ENCODE measurements at places on chromosomes 5 and 9.

DNA sequence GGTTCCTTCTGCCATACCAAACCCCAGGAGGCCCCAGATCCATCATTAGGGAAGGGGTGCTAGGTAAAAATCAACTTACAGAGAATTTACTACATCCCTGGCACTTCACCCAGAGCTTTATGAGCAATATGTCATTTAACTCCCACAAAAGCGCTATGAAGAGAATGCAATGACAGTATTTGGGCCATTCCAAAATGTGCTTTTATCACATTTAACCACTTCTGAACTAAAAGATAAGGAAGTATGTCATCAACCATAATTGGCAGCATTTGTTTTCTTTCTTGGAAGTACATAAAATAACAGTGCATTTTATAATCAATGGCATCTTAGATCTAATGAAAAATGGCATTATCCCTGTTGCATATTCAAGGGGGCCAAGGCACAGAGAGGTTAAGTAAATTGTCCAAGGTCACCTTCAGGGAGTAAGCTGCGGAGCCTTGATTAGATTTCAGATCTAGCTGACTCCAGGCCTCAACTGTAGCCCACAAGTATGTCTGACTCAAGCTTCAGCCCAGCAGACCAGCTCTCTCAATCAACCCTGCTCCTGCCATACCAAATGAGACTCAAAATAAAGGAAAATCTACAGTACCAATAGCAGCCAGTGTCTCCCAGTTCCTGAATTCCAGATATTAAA is 16.5 kb downstream of the SH3TC2 start:
- DNase-seq: no peak

DNA sequence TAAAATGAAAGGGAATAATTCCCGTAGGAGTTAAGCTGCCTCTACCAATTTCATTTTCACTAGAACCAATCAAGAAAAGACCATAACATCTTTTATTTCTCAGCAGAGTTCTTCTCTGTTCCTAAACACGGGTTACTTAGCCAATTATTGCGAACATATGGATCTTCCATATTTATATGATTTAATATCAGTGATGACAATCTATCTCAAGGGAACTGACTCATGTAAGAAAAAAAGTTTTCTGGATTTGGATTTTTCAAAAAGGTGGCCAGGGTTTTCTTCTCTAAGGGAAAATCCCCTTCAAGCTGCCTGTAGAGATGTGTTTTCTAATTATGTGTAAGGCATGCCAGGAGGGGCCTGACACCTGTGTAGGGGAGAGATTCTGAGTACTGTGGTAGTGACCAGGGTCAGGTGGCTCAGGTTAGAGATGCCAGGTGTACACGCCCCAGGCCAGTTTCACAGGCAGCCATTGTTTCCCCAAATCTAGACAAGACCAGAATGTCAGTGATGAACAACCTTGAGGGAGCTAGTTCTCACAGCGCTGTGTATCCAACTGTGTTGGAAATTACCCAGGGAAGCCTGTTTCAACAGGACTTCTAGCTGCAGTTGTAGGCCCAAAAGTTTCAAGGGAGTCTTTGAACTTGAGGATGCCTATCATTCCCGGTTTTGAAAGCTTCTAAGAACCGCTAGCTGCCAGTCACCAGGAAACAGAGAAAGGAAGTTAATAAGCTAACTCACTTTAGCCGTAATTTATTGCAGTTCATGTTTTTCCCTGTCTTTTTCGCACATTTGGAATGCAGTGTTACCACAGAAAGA is 572.5 kb upstream of the RGMB start:
- DNase-seq: no peak

DNA sequence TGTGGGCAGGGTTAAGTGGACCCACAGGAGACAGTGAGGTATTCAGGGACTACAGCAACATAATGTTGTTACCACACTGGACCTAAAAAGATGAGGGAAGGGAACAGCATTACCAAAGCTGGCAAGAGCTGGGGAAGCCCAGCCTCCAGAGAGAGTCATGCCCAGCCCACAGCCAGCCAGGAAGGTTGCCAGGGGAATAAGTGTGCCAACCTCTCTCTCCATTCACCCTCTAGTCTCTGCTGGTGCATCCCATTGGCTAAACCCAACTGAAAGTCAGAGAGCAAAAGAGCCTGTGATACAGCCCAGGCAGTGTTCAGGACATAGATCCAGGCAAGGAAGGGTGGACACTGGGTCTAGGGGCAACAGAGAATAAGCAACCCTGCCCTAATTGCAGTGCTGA is 35.8 kb upstream of the AFAP1L1 start:
- no peak for DNase-seq

DNA sequence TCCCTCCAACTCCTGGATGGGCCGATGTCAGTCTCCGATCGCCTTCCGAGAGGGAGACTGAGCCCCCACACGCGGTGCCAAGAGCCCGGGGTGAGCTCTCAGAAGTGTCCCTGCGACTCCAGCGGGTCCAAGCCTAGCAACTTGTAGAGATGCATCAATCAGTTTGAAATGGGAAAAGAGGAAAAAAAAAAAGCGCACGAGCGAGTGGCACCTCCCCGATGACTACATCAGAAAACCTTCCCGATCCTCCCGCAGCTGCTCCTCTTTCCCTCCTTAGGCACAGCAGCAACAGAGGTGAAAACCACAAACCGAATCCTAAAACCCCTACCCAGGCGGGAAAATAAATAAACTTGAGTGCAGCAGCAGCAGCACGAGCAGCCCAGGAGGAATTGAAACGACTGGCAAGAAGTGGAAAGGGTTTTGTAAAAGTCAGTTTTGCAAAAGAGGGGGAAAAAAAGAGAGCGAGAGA is 1.0 kb upstream of the EFNA5 start:
- no peak for DNase-seq

GRCh38 chr5:158819095-158819494 is 280.6 kb downstream of the EBF1 start:
- no peak for DNase-seq

GRCh38 chr5:17379100-17379951 is 118.7 kb upstream of the TAF11L2 start:
- no peak for DNase-seq

GRCh38 chr5:81252904-81253303 is 19.8 kb downstream of the CKMT2 start:
- no peak for DNase-seq

GRCh38 chr9:26132746-26133312 is 454.6 kb upstream of the TUSC1 start:
- DNase-seq: no peak

DNA sequence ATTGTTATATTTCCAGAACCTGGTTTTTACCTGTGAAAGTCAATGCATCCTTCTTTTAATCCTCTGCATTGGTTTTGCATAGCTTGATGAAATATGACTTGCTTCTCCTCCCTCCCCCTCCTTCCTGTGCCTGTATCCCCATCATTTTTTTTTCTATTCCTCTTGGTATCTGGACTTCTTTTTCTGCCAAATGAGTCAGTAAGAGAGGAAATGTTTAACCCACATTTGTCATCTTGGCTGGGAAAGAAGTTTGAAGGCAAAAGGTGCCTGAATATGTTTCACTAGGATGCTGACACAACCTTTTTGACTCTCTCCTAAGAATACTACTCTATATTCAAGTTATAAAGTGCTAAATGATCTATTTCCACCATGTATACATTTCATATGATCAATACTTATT is 35.5 kb upstream of the CDKN2B start:
- DNase-seq: no peak

GRCh38 chr9:134981829-134982228 is 64.1 kb upstream of the FCN1 start:
- DNase-seq: no peak

GRCh38 chr5:78799266-78800017 is 150.9 kb upstream of the LHFPL2 start:
- no peak for DNase-seq

GRCh38 chr5:177997846-177998245 is 1.8 kb upstream of the PROP1 start:
- DNase-seq: no peak

DNA sequence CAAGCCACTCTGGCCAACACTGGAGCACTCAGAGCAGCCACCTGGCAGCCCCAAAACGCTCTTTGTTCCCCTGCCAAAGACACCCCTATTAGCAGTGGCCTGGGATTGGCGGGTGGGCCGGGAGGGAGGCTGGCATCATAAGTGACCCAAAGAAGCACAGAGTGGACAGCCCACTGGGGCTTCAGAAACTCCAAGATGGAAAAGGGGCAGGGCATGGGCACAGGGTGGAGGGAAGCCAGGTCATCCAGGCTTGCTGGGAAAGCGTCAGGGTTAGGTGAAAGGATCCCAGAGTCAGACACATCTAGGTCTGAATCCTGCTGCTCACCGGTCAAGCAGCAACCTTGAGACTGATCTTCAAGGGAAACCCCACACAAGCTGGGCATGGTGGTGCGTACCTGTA is 14.8 kb downstream of the EEIG1 start:
- no peak for DNase-seq

- DNase-seq: no peak
These were observed 20.7 kb upstream of the ZNF782 start for GRCh38 chr9:96874947-96875460.

- DNase-seq: no peak
These were observed 63.5 kb downstream of the MRPS27 start for GRCh38 chr5:72256536-72256935.

GRCh38 chr5:168195110-168195509 is 96.3 kb upstream of the WWC1 start:
- DNase-seq: no peak

All from stimulated activated CD4-positive, alpha-beta T cell treated with anti-CD3 and anti-CD28 coated beads, TNF-alpha, amount 100 ng/mL, for 4 hours (primary cell).